ENCODE measurements at places on chromosomes 2 and 18.

DNA sequence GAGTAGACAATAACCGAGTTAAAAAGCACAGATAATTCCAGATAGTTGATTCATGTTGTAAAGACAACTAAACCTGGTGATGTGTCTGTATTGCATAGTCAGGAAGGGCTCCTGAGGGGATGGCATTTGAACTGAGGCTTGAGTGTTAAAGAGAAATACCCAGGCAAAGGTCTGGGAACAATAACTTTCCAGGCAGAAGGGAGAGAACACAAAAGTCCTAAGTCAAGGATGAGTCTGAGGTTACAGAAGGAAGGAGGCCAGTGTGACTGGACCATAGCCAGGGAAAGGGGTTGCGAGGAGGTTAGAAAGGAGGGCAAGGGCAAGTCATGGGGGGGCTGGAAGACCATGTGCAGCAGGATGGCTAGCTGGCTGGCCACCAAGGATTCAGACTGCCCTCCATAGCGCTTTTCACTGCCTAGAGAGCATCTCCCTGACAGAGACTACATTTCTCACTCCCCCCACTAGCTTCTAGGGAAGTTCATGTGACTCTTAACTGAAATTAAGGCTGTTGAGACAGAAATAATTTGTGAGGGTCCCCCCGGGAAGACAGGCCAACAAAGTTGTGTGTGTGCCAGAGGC lies 135.5 kb upstream of the CREB1 start:
- no peak for DNase-seq

- no peak for DNase-seq
Measured at GRCh38 chr18:7844017-7844416, 276.9 kb downstream of the PTPRM start.

DNA sequence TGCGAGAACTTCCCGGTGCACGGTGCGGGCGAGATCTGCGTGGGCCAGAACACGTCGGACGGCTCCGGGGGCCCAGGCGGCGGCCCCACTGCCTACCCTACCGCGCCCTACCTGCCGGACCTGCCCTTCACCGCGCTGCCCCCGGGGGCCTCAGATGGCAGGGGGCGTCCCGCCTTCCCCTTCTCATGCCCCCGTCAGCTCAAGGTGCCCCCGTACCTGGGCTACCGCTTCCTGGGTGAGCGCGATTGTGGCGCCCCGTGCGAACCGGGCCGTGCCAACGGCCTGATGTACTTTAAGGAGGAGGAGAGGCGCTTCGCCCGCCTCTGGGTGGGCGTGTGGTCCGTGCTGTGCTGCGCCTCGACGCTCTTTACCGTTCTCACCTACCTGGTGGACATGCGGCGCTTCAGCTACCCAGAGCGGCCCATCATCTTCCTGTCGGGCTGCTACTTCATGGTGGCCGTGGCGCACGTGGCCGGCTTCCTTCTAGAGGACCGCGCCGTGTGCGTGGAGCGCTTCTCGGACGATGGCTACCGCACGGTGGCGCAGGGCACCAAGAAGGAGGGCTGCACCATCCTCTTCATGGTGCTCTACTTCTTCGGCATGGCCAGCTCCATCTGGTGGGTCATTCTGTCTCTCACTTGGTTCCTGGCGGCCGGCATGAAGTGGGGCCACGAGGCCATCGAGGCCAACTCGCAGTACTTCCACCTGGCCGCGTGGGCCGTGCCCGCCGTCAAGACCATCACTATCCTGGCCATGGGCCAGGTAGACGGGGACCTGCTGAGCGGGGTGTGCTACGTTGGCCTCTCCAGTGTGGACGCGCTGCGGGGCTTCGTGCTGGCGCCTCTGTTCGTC lies 1.7 kb downstream of the FZD7 start:
- DNase-seq: no peak

GRCh38 chr2:235535423-235536130 lies 41.7 kb downstream of the AGAP1 start:
- no peak for DNase-seq

DNA sequence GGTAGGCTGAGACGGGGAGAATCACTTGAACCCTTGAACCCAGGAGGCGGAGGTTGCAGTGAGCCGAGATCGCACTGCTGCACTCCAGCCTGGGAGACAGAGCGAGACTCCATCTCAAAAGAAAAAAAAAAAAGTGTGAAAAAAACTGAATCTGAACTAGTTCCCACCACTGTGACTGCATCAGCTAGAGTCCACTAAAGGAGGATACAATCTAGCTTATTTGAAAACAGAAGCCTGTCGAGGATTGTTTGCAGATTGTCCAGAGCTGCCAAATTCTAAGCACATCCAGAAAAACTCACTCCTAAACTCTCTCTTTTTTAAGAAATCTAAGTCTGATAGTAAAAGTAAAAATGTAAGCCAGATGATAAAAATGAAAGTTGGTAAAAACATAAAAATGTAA lies 10.6 kb downstream of the GFPT1 start:
- no peak for DNase-seq

GRCh38 chr2:164504253-164504652 lies 117.0 kb downstream of the GRB14 start:
- DNase-seq: no peak

- DNase-seq: peak; percentile 60
Measured at GRCh38 chr2:230700447-230700846, 12.2 kb upstream of the CAB39 start.

DNA sequence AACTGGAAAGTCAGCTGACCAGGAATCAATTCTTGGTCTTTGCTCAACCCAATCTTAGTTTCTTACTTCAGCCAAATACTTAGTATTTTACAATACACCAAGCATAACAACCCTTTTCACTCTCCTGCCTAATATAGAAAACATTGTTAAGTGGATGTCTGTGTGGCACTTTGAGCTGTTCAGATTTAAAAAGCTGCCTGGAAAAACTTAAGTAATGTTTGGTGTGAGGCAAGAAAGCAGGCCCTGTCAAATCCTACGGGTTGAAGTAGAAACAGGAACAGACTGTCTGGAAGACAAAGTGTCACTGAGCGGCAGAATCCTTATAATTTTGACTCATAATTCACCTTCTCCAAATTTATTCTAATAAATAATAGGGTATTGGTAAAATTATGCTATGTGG lies 37.1 kb upstream of the FRZB start:
- no peak for DNase-seq

DNA sequence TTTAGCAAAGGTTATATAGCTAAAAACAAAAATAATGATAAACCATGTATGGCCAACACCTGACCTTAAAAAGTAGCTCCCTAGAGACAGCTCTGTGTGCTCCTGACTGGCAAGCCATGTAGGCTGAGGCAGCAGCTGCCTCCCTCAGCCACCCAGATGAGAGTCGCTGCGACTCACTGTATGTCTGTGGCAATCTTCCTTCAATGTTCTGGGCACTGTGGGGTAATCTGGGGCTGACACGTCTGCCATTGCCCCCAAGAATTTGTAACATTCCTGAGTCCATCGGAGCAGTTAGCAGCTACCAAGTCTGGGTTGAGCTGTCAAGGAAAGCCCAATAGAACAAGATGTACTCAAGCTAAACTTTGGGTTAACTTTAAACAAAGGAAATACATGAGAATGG lies 106.4 kb upstream of the DAPL1 start:
- DNase-seq: no peak

- DNase-seq: no peak
Measured at GRCh38 chr2:175929850-175930249, 72.2 kb downstream of the LNPK start.

DNA sequence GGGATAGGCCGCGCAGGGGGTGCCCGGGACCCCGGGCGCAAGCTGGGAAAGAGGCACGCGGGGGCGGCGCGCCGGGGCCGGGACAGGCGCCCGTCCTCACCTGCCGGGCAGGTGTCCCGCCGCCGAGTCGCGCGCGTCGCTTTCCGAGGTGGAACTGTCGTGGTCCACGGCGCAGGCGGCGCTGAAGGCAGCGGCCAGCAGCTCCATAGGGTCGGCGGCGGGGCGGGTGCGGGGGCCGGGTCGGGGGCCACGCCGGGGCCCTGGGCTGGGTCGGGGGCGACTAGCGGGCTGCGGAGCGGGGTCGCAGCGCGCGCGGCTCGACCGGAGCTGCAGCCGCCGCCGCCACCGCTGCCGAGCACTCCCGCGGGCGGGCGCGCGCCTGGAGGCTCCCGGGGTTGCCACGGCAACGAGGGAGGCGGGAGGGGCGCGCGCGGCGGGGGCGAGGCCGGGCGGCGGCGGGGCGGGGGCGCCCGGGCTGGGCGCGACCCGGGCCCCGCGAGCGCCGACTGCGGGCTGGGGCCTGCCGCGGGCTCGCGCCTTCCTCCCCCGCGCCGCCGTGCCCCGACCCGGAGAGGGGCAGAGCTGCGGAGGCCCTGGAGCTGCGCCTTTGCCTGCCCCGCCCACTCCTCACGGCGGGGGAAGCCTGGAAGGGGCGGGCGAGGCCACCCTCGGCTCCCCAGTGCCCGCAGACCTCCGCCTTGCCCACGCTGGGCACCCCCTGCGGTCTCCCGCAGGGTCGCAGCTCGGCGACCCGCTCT lies 57.9 kb downstream of the SNORC start:
- no peak for DNase-seq

GRCh38 chr2:55929476-55929875 lies 5.9 kb upstream of the EFEMP1 start:
- no peak for DNase-seq

GRCh38 chr2:96262306-96262705 lies 3.5 kb downstream of the TMEM127 start:
- DNase-seq: no peak

DNA sequence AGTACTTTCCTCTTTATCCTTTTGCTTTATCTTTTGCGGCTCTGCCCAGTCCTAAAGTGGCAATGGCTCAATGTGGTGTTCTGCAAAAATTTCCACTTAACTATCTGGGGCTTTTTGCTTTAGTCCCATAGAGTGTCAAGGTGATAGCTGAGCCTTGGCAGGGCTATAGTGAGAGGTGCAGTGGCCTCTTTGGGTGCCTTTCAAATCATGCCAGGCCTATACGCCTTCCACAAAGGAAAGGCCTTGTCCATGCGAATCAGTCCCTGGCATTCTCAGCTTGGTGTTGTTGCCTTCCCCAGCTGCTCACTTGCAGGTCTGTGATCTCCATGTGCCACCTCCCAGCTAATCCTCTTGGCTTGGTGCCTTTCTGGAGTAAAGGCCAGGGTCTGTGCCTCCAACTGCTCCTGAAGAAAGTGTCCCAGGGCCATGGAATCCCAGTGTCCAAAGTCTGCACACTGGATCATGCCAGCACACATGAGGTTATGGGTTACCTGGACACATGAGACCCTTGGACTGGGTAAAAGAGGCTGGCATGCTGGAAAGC lies 26.6 kb downstream of the PAX8 start:
- DNase-seq: no peak

GRCh38 chr2:133437492-133437891 lies 130.8 kb downstream of the NCKAP5 start:
- DNase-seq: no peak

DNA sequence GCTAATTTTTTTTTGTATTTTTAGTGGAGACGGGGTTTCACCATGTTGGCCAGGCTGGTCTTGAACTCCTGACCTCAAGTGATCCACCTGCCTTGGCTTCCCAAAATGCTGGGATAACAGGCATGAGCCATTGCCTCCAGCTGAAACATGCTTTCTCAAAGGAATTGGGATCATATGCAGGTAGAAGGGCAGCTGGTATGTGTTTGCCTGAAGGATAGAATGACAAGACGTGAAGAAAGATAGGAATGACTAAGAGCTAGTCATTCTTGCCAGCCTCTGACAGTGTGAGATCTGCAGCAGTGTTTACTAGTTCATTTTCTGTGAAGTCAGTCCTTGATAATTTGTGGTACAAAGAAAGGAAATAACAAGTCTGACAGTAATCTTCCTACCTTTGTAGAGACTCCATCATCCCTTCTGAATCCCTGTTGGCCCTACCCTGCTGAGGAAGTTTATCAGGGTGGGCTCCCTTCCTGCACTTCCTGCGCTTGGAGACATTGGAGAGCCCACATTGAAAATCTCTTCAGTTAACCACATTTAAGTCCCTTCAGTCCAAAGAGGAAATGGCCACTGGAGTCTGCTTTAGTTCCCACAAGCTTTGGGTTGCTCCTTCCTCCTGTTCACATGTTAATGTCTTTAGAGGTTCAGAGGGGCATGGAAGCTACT lies 14.7 kb downstream of the CFLAR start:
- DNase-seq: no peak

DNA sequence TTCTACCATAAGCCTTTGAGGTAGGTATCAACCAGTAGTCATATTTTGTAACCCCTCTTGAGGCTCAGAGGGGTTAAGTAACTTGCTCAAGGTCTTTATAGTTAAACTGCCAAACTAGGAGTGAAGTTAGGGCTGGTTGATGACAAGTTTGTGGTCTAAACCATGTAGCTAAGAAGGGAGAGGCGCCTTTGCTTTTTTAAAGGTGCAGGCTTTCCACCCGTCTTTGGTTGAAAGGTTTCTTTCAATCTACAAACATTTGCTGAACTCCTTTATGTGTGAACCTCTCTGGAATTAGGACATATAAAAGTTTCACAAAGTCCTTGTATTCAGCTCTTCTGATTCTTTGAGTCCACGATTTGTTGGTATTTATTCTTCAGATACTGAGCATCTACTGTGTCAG lies 2.4 kb upstream of the MTA3 start:
- DNase-seq: no peak

DNA sequence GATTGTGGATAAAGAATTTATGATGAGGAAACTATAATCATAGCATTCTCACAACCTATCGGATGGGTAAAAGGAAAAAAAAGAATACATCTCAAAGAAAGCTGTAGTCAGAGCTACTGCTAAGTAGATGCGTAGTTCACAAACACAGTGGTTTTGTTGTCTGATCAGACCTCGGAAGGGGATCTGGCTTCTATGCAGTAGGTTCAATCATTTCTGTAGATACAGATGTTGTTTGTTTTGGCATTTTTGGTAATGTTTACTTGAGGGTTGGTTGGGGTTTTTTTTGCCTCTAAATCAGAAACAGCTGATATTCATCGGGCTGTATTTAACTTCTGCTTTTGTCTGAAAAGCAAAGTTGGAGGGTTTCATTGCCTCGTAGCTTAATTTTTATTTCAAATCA lies 42.1 kb downstream of the NPAS2 start:
- DNase-seq: no peak

- no peak for DNase-seq
Measured at GRCh38 chr2:7448578-7449264, 531.5 kb downstream of the RNF144A start.

- DNase-seq: no peak
Measured at GRCh38 chr18:24026457-24026856, 11.9 kb downstream of the TTC39C start.

DNA sequence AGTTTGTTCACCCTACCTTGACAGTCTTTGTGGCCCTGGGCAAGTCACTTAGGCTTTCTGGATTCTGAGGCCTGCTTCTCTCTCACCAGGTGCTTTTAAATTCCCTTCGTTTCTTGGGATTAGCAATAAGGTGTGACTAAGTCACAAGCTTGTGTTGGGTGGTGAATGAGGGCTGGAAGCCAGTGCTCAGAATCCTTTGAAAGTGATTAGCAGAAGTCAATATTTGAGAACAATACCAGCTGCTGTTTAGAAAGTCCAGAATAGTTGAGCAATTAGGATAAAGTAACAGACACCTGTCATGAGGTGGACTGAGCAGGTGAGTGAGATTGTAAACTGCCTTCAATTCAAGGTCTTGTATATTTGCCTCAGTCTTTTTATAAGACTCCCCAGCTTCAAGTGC lies 19.3 kb upstream of the MGAT5 start:
- DNase-seq: no peak

DNA sequence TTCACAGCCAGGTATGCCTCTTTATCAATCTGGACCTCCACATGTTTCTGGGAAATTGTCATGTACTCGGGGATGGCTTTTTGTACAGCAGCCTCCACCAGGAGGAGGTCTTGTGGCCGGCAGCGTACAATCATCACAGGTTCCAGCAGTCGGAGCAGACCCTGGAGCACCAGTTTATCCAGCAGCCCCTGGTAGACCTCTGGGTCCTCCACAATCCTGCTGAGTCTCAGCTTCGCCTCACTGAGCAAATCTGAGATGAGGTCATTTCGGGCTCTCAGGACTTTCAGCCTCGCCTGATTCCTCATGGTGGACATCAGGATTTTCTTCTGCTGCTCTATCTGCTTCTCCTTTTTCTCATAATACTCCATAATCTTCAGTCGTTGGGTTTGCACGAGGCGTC lies 32.8 kb downstream of the TMEM247 start:
- DNase-seq: no peak

Data from GF-D8 (cell line).